ENCODE measurements at places on chromosomes 3 and 15.

DNA sequence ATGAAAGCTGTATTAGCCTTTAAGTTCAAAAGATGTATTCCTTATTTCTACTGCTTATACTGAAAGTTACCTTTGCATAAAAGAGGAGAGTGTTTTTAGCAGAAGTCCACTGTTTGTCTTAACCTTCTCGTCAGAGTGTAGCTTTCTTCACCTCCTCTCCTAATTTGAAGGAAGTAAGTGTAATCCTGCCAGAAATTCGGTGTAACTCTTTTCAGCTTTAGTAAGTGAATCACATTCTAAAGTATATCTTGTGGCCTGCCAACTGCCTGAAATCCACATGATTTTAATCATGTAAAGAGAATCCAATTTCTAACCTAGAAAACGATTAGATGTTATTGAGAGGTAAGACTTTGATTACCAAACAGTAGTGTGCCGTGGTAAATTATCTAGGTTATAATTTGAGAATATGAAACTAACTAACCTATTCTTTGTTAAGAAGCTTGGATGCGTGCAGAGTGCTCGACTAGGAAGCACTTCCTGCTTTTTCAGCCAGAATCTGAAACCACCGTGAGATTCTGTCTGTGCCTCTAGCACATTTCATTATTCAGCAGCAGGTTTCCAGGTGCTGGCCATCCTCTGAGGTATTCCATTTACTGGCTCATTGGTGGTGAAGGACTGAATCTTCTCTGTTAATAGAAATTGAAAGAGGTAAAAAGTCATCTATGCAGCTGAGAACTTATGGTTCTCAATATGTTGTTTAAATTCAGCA lies 7.5 kb downstream of the GYG1 start:
- no peak for DNase-seq

DNA sequence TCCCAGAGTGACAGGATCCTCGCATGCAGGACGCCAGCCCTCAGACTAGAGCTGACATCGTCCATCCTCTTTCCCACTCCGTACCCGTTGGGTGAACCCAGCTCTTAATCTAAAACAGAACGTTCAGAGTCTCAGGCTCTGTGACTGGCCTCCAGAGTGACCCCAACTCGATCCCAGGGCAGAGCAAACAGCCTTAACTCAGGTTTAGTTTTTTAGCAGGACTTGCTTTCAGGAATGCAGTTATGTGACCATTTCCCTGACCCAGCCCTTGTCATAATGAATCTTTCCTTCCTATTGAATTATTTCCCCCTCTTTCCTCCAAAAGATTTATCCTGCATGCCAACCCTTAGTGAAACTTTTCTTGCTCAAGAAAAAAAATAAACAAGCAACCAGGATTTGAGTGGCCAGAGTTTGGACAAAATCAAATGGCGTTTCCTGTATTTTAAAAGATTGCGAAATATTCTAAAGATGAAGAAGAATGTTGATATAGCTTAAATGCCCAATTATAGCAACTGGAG lies 47.8 kb upstream of the RARB start:
- DNase-seq, result no peak

DNA sequence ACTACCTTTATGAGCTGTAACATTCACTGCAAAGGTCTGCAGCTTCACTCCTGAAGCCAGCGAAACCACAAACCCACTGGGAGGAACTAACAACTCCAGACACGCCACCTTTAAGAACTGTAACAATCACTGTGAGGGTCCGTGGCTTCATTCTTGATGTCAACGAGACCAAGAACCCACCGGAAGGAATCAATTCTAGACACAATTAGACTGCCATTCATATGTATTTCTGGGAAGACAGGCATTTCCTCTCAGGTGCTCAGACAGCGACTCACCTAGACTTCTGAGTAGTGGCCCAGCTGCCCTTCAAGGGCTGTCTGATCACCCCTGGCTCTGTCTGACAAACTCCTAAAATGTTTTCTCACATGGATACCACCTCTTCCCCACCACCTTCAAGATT lies 506.8 kb downstream of the PDCD6IP start:
- no peak for DNase-seq

DNA sequence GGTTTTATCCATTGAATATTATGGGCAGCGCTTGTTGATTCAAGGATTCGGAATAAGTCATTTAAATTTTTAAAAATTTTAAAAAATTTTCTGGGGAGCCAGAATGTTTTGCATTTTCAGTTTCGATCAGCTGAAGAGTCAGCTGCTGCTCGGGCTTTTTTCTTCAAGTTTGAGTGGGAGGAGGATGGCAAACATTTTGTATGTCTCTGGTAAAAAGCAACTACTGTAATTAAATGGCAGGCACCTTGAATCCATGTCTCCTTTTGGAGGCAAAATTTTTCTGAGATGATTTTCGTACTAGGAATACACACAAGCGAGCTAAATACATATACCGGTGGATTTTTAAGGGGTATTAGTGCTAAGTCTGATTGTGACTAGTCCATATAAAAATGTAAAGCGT lies 612 bp downstream of the C3orf38 start:
- no peak for DNase-seq

GRCh38 chr3:116524453-116525210 lies 79.3 kb upstream of the LSAMP start:
- DNase-seq, result no peak

GRCh38 chr3:152835601-152836102 lies 721 bp downstream of the P2RY1 start:
- peak; percentile 13 for DNase-seq
